ENCODE measurements at places on chromosomes 11 and 22.
A peak's percentile ranks its signal among the peaks of the same experiment; 100 is the strongest.

DNA sequence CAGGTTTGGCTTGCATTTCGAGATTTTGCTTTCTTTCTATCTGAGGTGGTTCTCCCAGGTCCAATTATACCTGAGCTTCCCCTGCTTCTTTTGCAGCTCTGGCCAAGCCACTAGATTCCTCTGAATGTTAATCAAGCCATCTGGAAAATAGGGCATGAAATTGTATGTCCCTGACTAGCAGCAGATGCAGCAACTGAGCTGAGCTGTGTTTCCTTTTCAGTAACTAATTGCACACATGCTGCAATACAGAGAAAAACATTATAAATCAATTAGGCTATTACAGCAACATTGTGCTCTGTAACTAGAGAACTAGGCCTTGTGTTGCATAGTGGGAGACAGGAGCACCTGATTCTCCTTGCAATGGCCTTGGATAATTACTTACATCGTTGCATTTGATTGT is 408.3 kb downstream of the ETS1 start:
- DNase-seq: no peak

DNA sequence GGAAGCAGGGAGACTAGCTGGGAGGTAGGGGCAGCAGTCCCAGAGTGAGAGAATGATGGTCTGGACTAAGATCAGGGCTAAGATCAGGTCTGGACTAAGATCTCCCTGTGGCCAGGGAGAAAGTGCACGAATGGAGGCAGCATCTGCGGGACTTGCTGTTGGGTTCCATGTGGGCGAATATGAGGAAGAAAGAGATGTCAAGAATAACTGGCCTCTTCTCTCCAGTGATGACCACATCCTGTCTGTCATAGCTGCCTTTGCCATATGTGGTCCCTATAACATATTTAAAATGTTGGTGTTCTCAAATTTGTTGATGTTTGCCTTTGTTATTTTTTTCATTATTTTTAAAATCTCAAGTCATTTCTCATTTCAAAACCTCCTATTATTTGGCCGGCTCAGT is 27.4 kb upstream of the CXCR5 start:
- no peak for DNase-seq

GRCh38 chr22:30209642-30210041 is 36.9 kb downstream of the LIF start:
- DNase-seq: no peak

- DNase-seq: no peak
Observed at GRCh38 chr22:38347181-38347943, 30.1 kb upstream of the CSNK1E start.

GRCh38 chr11:119125821-119126220 is 4.4 kb downstream of the HINFP start:
- no peak for DNase-seq

- DNase-seq: no peak
Observed at GRCh38 chr11:113645593-113646349, 60.3 kb downstream of the TMPRSS5 start.

- no peak for DNase-seq
Observed at GRCh38 chr11:116777056-116777455, 4.3 kb upstream of the BUD13 start.

DNA sequence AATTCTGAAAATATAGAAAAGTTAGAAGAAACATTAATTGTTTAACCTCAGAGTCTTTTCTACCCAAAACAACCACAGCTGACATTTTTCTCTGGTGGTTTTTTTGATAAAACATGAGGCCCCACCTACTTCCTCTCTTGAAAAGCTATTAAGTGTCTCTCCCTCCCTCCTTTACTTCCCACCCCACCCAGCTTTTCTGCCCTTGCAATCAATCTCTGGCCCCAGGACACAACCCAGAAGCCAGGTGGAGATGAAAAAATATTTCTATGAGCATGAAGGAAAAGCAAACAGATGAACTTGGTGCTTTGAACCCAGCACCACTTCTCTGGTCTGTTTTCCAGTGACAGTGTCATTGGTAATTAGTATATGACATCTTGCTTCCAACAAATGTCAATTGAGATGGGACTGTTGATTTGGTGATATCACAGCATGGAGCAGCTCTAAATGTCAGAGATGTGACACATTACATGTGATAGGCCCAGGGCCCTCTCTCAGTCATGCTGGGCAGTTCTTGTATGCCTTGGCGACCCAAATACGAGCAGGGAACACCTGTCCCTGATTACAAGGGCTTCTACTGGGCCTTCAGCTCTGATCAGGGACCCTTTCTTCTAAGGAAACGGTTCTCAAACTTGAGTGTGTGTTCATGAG is 23.9 kb upstream of the TMPRSS13 start:
- no peak for DNase-seq

GRCh38 chr11:35427071-35427470 is 7.7 kb upstream of the SLC1A2 start:
- DNase-seq: no peak

- no peak for DNase-seq
Observed at GRCh38 chr11:8767466-8768142, 85.0 kb downstream of the RPL27A start.

GRCh38 chr11:63504933-63505586 is 824 bp upstream of the LGALS12 start:
- DNase-seq: no peak

GRCh38 chr11:34757026-34757451 is 136.1 kb downstream of the EHF start:
- DNase-seq: no peak

DNA sequence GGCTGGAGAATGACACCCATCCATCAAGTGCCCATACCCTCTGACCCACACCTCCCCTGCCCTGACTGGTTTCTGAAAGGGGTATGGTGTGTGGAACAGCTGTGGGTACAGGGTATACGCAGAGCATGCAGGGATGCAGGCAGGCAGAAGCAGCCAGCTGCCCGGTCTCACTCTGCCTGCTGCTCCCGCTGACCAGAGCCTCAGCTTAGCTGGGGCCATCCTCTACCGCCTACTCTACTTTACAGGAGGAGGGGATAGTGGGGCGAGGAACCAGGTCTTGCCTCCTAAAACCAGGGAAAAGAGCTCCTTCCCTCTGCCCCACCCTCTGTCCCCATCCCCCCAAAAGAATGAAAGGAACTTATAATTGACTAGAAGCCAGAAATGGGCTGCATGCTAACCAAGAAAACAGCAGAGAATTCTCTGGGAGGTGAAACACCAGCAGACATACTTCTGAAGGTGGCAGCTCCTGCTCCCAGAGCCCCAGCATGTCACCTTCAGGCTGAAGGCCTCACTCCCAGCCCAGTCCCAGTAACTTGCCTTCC is 13.0 kb upstream of the CHRM4 start:
- DNase-seq: no peak

- peak; percentile 48 for DNase-seq
Observed at GRCh38 chr22:19966908-19967750, 25.5 kb upstream of the TXNRD2 start.

- DNase-seq: peak; percentile 66
Observed at GRCh38 chr22:43275545-43276317, 67.4 kb downstream of the SCUBE1 start.

GRCh38 chr11:130456286-130456685 is 7.8 kb downstream of the ADAMTS15 start:
- no peak for DNase-seq

DNA sequence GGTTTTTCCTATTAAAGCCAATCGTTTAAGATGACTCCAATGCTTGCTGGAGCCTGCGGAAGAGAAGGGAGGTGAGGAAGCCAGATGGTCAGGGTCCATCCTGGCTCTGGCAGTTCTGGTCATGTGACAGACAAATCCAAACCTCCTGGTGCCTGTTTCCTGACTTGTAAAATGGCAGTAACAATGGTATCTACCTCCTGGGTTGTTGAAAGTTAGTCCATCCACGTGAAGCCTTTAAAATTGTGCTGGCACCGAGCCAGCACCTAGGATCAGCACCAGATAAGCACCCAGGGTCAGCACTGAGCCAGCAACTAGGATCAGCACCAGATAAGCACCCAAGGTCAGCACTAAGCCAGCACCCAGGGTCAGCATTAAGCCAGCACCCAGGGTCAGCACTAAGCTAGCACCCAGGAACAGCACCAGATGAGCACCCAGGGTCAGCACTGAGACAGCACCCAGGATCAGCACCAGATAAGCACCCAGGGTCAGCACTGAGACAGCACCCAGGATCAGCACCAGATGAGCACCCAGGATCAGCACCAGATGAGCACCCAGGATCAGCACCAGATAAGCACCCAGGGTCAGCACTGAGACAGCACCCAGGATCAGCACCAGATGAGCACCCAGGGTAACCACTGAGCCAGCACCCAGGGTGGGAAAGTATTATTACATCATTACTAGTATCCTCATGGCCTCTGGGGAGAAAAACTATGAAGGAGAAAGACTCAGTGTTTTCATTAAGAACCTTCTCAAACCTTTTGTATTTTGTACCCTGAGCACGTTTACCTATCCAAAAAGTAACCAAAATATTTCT is 17.2 kb downstream of the KIAA0930 start:
- DNase-seq: peak; percentile 67

DNA sequence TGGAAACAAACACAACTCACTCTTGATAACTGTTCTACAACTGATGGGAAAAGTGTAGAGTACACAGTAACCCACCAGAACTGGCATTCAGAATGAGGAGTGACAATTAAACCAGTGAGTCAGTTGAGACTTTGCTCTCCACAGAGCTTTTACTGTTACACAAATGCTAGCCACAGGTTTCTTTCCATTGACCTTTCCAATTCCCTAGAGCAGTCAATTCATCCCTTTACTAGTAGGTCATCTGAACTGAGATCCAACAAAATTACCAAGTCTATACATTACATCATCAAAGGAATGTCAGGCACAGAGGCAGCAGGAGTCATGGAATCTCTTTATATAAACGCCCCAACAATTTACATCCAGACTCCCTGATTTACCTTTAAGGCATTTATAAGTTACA is 65.9 kb downstream of the PHF21A start:
- no peak for DNase-seq

GRCh38 chr22:44735518-44736428 is 16.6 kb upstream of the ARHGAP8 start:
- DNase-seq: peak; percentile 75

GRCh38 chr11:62791501-62792201 is at the start of gene TMEM223:
Gene TMEM223 (minus strand): TSS chr11:62792006. CDS start chr11:62791994, 12 bp downstream.
- DNase-seq: peak; percentile 83

DNA sequence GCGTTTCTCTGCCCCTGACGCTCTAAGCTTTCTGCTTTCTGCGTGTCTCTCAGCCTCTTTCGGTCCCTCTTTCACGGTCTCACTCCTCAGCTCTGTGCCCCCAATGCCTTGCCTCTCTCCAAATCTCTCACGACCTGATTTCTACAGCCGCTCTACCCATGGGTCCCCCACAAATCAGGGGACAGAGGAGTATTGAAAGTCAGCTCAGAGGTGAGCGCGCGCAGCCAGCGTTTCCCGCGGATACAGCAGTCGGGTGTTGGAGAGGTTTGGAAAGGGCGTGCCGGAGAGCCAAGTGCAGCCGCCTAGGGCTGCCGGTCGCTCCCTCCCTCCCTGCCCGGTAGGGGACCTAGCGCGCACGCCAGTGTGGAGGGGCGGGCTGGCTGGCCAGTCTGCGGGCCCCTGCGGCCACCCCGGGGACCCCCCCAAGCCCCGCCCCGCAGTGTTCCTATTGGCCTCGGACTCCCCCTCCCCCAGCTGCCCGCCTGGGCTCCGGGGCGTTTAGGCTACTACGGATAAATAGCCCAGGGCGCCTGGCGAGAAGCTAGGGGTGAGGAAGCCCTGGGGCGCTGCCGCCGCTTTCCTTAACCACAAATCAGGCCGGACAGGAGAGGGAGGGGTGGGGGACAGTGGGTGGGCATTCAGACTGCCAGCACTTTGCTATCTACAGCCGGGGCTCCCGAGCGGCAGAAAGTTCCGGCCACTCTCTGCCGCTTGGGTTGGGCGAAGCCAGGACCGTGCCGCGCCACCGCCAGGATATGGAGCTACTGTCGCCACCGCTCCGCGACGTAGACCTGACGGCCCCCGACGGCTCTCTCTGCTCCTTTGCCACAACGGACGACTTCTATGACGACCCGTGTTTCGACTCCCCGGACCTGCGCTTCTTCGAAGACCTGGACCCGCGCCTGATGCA is at the start of gene MYOD1:
Gene MYOD1 (plus strand): TSS at position 544 of the 910 bp plus-strand sequence. CDS start 212 bp downstream, at position 756.
- no peak for DNase-seq

GRCh38 chr11:115097796-115098408 is 406.3 kb downstream of the CADM1 start:
- no peak for DNase-seq

DNA sequence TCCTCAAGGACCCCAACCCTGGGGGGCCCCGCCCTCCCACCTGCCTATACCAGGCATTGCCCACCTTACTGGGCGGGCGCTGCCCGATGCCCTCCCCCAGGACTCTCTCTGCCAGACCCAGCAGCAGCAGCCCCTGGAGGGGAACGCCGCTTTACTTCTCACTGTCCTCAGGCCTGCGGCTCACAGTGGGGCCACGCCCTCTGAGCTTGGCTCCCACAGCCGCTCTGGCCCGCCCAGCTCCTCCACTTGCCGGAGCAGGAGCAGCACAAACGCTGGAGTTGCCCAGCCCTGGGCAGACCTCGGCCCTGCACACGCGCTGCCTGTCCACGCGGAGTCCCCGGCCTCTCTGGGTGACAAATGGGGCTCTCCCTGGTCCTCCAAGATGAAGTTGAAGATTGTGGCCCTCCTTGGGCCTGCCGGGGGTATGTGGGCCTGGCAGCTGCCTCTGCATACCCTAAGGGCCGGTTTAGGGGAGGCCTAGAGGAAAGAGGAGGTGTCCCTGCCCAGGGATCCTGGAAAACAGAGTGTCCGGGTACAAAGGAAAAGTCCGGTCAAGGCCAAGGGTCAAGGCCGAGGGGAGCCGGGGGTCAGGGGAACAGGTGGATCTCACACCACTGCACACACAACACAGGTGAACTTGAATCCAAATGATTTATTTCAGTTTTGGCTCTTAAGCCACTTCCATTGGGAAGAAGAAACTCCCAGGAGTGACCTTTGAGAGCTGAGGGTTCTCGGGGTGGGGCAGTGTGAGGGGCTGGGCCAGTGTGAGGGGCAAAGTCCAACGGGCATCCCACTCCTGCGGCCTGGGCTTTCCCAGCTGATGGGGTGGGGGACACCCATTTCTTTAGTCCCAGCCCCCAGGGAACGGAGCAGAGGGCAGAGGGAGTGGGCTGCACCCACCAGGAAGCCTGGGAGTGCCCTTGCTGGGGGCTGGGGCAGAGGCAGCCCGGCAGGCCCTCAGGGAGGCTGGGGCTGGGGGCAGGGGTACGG is 674 bp upstream of the BAIAP2L2 start:
- no peak for DNase-seq

- peak; percentile 76 for DNase-seq
Observed at GRCh38 chr11:9738116-9738515, 74.2 kb downstream of the SWAP70 start.

DNA sequence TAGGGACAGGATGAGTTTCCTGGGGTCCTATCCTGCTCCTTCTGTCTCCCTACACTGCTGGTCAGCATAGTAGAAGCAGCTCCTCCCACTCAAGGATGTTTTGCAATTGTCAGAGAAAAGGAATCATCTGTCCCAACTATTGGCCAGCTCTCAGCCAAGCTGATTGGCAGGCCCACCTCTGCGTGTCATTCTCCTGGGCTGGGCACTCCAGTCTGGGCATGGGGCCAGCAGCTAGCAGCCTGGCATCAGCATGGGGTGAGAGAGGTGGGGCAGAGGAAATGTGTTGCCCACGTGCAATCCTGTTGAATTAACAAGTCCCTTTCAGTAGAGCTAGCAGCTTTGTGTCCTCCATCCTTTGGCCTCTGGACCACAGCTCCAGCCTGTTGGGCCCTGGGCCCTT is 14.1 kb downstream of the ANKK1 start:
- no peak for DNase-seq

Measured in dermis blood vessel endothelial cell (primary cell).